CD8-positive, alpha-beta memory T cell (primary cell): ENCODE measurements at places on chromosomes 11 and 22. TPM values are rescaled to one million over a fixed set of nuclear protein-coding genes. Genes with fewer than 3 reads are reported as not detected.

Gene PRODH
- polyA plus RNA-seq: 0.05 TPM

DNA sequence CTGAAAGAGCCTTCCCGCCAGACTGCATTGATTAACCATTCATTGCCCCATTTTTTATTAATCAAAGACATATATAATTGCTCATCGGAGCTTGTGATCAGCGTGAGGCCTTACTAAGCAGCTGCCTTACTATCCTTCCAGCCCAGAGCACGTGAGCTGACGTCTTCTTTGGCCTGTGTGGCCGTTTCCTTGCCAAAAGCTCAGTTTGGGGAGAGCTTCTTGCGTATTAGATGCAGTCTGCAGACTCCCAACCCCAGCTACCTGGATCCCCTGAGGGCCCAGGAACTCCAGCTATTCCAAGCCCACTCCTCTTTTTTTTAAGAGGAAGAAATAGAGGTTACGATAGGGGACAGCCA, 784 bp upstream of the SLC43A3 start:
- H3K4me1 ChIP-seq: peaks cover 35% of the 10 kb centered on the region
- DNase-seq: no peak
- H3K4me3 ChIP-seq: no peak overlapping the region
- no peaks in the 10 kb centered on the region for H3K36me3 ChIP-seq
- no peak overlapping the region for H3K27ac ChIP-seq

Gene TEX54
- polyA plus RNA-seq: 0.66 TPM

DNA sequence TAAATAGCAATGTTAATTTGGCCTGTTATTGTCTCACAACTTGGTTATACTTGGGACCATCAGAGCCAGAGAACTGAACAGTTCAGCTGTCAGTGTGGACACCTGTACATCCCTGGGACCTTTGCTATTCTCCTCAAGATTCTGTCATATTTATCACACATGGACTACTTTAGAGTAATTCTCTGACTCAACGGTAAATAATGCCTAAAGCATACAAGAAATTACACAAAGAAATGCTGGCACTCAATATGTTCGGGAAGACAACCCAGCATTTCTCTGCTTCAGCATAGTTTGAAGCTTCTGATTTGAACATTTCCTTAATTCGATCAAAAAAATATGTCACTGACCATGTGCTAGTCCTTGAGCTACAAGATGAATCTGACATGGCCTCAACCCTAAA, 34.6 kb upstream of the MMP13 start:
- no peaks in the 10 kb centered on the region for H3K36me3 ChIP-seq
- no peaks in the 10 kb centered on the region for H3K27me3 ChIP-seq
- no peak overlapping the region for H3K4me3 ChIP-seq
- DNase-seq: no peak
- no peaks in the 10 kb centered on the region for H3K4me1 ChIP-seq

DNA sequence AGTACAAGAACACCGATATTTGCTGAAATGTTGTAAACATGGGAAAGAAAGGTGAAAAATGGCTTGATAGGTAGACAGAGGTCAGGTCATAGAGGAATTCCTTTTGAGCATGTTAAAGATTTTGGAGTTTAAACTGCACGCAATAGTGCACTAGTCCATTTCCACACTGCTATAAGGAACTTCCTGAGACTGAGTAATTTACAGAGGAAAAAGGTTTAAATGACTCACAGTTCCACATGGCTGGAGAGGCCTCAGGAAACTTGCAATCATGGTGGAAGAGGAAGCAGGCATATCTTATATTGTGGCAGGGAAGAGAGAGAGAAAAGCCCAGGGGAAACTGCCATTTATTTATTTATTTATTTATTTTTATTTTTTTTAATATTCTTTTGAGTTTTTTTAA, 5.0 kb downstream of the OR10A5 start:
- no peaks in the 10 kb centered on the region for H3K27me3 ChIP-seq
- no peak overlapping the region for H3K4me3 ChIP-seq
- H3K4me1 ChIP-seq: no peaks in the 10 kb centered on the region

DNA sequence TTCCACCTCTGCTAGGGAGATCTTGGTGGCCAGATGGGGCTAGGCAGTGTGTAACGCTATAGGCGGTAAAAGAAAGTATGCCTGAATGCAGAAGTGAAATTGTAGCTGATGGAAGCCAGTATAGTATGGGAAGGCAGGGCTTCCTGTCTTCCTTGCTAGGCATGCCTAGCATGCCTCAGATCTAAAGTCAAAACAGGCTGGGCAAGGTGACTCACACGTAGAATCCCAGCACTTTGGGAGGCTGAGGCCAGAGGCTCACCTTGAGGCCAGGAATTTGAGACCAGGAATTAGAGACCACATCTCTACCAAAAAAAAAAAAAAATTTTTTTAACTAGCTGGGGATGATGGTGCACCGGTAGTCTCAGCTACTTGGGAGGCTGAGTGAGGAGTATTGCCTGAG, 281.7 kb upstream of the MTNR1B start:
- DNase-seq: no peak
- H3K27ac ChIP-seq: no peak overlapping the region
- H3K36me3 ChIP-seq: no peaks in the 10 kb centered on the region
- no peak overlapping the region for H3K4me3 ChIP-seq
- no peaks in the 10 kb centered on the region for H3K27me3 ChIP-seq

DNA sequence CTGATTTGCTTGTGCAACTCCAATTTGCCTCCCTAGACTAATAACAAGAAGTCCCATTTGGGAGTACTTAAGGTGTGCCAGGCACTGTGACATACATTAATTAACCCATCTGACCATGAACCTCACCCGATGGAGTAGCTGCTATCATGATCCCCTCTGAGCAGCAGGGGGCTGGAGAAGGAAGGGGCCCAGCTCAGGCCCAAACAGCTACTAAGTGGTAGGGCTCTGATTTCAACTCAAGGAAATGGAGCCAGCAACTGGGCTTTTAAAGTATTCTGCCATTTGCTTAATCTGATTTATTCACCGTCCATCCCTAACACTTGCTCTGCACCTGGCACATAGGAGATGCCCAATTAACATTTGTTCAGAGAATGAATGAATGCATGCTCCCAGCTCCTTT, 1.2 kb downstream of the CRYBB1 start:
- no peak for DNase-seq
- H3K36me3 ChIP-seq: no peaks in the 10 kb centered on the region
- peaks cover 5% of the 10 kb centered on the region for H3K4me1 ChIP-seq
- H3K4me3 ChIP-seq: no peak overlapping the region

Gene PKNOX2
- polyA plus RNA-seq: not detected
